ENCODE measurements at places on chromosomes 5 and 9. TPM values are rescaled to one million over a fixed set of nuclear protein-coding genes. Genes with fewer than 3 reads are reported as not detected.

PCDHB14 gene
- 13.5 TPM for total RNA-seq

LRRC70 gene
- 13.7 TPM for total RNA-seq

MTX3 gene
- total RNA-seq, result 34.0 TPM

F12 gene
- total RNA-seq, result 1.9 TPM

UGT3A2 gene
- 1.7 TPM for total RNA-seq

FAM193B gene
- total RNA-seq, result 49.9 TPM

PCDHGA11 gene
- total RNA-seq, result 19.0 TPM

SUSD3 gene
- total RNA-seq, result 2.4 TPM

NIPAL4 gene
- total RNA-seq, result not detected

MARCOL gene
- total RNA-seq, result not detected

MEIKIN gene
- 0.55 TPM for total RNA-seq

PCDHGA5 gene
- 10.6 TPM for total RNA-seq

TTC16 gene
- total RNA-seq, result not detected

ADAMTS12 gene
- 28.0 TPM for total RNA-seq

PCDHB15 gene
- total RNA-seq, result 14.5 TPM

OLFML2A gene
- 62.5 TPM for total RNA-seq

FOXD4L5 gene
- total RNA-seq, result 0.22 TPM

TCOF1 gene
- 33.4 TPM for total RNA-seq

CDK9 gene
- 60.2 TPM for total RNA-seq

DRD1 gene
- 6.8 TPM for total RNA-seq

LCN2 gene
- 21.4 TPM for total RNA-seq

BTNL3 gene
- not detected for total RNA-seq

SFXN1 gene
- total RNA-seq, result 67.5 TPM

TSSK1B gene
- total RNA-seq, result 0.38 TPM

SH3PXD2B gene
- total RNA-seq, result 22.8 TPM

GCNT4 gene
- 0.71 TPM for total RNA-seq

FNBP1 gene
- total RNA-seq, result 62.3 TPM

CCL21 gene
- total RNA-seq, result 16.9 TPM

GFRA3 gene
- total RNA-seq, result 2.7 TPM

LURAP1L gene
- 32.5 TPM for total RNA-seq

CDKN2B gene
- 6.2 TPM for total RNA-seq

FBN2 gene
- total RNA-seq, result 145 TPM

FAXDC2 gene
- 23.8 TPM for total RNA-seq

ARHGEF37 gene
- total RNA-seq, result 19.0 TPM

ALDH1A1 gene
- total RNA-seq, result 131 TPM

DIRAS2 gene
- 96.6 TPM for total RNA-seq

FBP2 gene
- 1.0 TPM for total RNA-seq

ERAP2 gene
- total RNA-seq, result 2.1 TPM

KCNIP1 gene
- 10.1 TPM for total RNA-seq

RANBP3L gene
- 2.0 TPM for total RNA-seq

C5orf46 gene
- total RNA-seq, result not detected

BOD1 gene
- 78.7 TPM for total RNA-seq

Measured in camera-type eye (tissue), 1 donor.